ENCODE measurements at places on chromosomes 5 and 9.

DNA sequence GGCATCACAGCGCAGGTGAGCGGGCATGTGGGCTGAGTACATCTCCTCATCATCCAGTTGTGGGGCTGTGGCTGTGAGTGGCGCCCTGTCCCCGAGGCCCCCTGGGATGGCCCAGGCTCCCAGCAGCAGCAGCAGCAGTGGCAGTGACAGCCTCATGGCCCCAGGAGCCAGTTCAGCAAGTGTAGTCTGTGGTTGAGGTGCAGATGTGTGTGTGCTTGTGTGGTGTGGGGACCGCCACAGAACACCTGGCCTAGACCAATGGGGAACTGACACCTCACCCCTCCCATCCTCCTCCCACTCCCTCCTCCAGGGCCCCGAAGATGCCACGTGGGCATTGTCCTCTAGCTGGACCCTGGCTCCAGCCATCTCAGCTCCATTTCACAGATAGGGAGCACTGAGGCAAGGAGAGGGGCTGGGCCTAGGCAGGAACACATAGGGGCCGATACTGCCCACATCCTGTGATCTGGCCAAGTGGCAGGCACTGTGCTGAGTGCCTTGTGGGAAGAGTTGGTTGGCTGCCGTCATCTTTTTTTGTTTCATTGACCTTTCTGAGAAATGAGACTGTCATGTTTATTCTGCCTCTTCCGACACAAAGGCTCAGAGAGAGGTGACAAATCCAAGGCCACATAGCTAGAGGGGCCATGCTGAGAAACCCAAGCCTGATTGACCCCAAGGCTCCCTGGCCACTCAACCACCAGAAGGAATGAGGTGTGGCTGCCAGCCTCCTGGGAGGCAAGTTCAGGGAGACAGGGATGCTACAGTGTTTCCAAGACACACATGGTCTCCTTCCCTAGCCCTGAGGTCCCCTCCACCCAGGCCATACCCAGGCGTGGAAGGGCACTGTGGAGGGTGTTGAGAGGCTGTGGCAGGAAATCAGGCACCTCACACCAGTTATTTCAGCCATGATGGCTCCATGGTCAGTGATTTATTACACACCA lies at the start of gene MZB1:
Gene MZB1, minus strand, starts transcription at position 213 of the 938 bp plus-strand sequence. Its CDS starts 57 bp downstream, at position 156.
- DNase-seq = peak; percentile 83

- no peak for DNase-seq
Measured at GRCh38 chr9:131715906-131716305, 24.0 kb downstream of the RAPGEF1 start.

GRCh38 chr9:104514901-104515300 lies 10.8 kb downstream of the OR13F1 start:
- no peak for DNase-seq

DNA sequence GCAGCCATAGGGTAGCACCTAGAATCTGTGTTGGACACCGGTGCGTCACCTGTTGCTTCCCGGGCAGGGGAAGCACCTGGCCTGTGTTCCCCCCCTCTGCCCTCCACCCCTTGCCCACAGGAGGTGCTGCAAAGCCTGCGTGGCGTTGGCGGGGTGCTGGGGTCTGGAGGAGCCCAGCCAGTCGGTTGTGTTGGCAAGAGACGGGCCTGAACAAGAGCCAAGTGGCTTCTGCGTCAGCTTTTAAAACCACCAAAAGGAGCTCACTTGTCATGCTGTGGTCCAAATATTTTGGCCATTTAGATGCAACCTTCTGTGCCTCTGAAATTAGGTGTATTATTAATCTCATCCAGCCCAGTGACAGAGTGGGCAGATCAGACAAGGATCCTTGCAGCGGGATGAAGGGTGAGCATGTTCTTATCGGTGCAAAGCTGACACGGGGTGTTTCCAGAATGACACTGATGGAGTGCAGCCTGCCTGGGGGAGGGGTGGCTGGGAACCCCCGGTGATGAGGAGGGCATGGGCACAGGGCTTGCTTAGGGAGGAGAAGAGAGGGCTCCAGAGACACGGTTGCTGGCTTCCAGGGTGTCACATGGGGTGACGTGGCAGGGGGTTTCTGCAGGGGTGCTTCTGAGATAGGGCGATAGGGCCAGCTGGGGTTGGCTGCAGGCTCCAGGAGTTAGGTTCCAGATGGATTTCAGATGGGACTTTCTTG lies 9.7 kb upstream of the RXRA start:
- DNase-seq = no peak
